ENCODE measurements at places on chromosomes 4 and X.

DNA sequence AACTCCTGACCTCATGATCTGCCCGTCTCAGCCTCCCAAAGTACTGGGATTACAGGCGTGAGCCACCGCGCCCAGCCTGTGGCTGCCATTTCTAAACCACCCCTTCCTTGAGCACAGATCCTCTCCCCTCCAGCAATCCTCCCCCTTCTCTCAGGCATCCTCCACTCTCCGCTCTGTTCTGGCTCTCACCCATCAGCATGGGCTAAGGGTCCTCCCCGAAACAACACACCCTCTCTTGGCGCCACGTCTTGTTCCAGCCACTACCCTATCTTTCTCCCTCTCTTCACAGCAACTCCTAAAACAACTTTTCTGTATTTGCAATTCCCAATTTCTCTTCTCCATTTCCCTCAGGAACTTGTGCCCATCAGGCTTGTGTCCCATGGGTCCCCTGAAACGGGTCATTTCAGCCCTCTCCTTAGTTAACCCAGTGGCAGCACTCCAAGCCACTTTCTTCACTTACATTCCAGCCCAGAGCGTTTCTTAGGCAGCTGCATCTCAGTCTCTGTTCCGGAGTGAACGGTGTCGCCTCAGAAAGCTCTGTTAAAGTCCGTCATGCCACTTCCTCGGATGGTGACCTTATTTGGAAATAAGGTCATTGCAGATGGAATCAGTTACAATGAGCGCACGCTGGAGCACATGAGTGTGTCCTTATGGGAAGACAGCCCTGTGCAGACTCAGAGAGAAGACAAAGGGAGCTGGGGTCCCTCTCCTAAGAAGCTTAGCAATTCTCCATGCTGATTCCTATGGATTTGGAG lies 28.3 kb upstream of the CLDN24 start:
- peak; percentile 18 for DNase-seq

DNA sequence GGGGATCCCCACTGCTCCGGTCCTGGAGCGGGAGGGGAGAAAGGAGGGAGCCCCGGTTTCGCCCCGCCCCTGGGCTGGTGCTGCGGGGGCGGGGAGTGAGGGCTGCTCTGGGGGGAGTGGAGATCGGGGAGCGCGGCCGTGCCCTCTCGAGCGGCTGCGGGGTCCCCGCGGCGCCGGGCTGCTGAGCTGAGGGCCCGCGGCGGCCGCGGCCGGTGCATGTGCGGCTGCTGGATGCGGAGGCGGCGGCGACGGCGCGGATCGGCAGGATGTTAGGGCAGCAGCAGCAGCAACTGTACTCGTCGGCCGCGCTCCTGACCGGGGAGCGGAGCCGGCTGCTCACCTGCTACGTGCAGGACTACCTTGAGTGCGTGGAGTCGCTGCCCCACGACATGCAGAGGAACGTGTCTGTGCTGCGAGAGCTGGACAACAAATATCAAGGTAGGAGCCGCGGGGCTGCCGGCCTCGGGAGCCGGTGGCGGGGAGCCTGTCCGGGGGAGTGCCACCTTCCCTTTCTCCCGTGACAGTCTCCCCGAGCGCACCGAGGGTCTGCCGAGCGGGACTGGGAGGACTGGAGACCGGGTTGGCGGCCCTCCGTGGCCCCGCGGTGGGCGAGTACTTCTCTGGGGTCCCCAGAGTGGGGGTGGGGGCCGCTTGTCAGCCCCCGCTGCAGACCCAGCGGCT lies at the start of gene ING2:
Gene ING2, plus strand, starts transcription at position 129 of the 681 bp plus-strand sequence. Its CDS starts 138 bp downstream, at position 267.
- peak; percentile 90 for DNase-seq

- DNase-seq, result no peak
Observed at GRCh38 chr4:98448908-98449307, 187.7 kb downstream of the RAP1GDS1 start.

GRCh38 chr4:108854786-108855185 lies 91.9 kb upstream of the ETNPPL start:
- no peak for DNase-seq

- no peak for DNase-seq
Observed at GRCh38 chrX:54230435-54231148, 47.5 kb upstream of the FAM120C start.

DNA sequence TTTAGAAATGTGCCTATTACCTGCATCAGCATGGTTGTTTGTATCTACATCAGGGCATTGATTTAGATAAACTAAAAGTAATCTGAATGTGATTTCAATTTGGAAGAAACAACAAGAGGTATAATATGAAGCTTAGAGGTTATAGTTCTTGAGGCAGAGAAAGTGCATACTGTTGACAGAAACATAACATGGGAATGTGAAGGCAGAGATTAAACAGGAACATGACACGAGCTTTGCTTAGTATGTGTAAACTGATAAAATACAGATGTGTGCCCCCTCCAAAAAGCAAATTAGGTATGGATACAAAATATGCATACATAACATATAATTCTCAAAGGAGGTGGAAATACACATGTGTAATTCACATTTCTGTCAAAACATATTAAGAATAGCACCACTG lies 1180.2 kb upstream of the ADGRL3 start:
- DNase-seq, result no peak

DNA sequence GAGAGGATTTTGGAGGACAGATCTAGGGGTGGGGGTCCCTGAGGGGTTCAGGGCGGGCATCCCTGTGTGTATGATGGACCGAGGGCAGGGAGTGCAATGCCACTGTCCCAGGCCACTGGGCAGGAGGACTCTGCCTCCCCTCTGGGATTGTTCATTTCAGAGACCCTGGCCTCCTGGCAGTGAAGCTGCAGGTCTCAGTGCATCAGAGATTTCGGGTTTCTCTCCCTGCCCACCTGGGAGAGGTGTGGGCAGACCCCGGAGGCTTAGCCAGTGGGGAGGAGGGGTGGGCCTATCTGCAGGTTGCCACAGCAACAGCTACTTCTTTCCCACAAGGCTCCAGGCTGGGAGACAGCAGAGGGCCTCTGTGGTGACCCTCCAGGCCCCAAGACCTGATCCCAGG lies 80.1 kb upstream of the LRPAP1 start:
- no peak for DNase-seq

DNA sequence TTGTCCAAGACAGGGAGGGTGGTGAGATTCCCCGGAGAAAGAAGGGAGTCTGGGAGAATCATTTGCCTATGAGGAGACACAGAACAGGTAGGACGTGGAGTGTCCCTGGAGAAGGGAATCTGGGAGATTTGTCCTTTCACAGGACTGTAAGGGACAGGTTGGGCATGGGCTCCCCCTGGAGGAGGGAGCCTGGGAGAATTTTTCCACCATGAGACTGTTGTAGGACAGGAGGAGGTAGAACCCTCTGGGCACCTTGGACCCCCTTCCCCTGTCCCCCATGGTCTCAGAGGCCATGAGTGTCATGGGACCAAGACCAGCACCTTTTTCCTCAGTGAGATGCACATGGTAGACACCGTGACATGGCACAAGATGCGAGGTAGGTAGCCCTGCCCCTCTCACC lies 2.8 kb downstream of the PORCN start:
- DNase-seq, result no peak

- DNase-seq, result no peak
Observed at GRCh38 chrX:47645530-47645929, 4.8 kb downstream of the ELK1 start.

DNA sequence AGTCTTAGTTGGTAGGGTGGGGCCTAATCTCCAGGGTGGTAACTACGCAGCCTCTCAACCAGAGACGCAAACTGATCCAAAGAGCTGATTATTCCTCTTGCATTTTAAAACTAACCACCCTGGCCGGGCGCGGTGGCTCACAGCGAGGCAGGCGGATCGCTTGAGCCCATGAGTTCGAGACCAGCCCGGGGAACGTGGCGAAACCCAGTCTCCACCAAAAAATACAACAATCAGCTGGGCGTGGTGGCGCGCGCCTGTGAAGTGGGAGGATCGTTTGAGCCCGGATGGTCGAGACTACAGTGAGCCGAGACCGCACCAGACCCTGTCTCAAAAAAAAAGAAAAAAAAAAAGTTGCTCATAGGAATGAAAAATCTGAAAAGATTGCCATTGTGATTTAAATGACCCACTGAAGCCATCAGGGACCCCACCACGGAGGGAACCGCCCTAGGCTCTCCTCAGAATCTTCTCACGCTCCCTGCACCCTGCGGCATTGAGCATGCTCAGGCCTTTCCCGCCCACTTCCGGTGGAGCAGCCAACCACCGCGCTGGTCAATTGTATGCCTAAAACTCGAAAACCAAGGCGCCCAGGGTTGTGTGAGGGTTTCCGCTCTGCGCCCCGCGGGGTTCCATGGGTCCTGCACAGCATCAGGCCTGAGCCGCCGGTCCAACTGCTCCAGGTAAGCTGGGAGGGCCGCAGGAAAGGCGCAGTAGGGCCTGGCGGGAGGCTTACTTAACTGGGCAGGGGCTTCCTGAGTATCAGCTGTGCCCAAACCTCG lies at the start of gene TRIM60:
Gene TRIM60, plus strand, starts transcription at position 564 of the 776 bp plus-strand sequence. CDS start 8,074 bp downstream, outside the sequence.
- DNase-seq, result no peak

GRCh38 chr4:38939165-38939564 lies 71.6 kb downstream of the FAM114A1 start:
- no peak for DNase-seq

GRCh38 chr4:112545346-112545745 lies 29.4 kb upstream of the NEUROG2 start:
- no peak for DNase-seq

- DNase-seq, result peak; percentile 42
Observed at GRCh38 chr4:89438102-89438831, 130.7 kb upstream of the GPRIN3 start.

Data from right lobe of liver (tissue), 6 donors.